ENCODE measurements at places on chromosomes 3 and 15.

- DNase-seq, result no peak
Observed at GRCh38 chr15:39381517-39381916, 199.4 kb upstream of the THBS1 start.

GRCh38 chr3:171470714-171471227 is 10.6 kb upstream of the TNIK start:
- DNase-seq, result no peak

DNA sequence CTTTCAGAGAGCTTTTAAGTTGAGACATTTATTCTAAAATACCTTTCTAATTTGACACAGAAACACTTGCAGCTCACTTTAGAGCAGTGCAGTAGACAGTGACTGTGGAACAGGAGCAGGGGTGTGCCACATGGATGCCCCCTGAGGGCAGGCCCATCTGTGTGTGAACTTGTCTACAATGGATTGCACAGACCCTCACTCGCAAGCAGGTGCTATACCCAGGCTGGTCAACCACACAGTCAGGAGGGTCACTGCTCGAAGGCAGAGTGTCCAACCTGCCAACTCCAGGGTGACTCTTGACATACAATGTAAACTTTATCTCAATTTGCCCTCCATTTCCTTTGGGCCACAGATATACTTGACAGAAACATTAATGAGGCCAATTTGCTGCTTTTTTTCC is 437.2 kb downstream of the EPHB1 start:
- DNase-seq, result no peak

GRCh38 chr3:108089579-108089978 is 1.3 kb downstream of the CD47 start:
- DNase-seq, result no peak

- DNase-seq, result no peak
Observed at GRCh38 chr15:78170848-78171773, 21.9 kb downstream of the IDH3A start.

DNA sequence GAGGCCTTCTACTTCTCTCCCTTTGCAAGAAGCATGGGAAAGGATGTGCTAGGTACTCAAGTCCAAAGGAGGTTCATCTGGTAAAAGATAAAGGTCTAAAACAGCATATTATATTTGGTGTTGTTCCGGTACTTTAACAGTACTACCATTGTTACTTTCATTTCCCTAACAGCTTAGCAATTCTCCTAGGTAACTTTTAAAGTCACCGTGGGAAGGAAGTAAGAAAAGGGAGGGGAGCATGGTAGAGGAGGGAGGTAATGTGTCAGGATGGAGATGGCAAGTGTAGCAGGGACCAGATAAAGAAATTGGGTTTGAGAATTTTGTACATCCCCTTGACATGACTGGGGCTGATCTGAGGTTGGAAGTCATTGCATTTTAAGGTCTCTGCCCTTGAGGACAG is 89.4 kb upstream of the SKOR1 start:
- no peak for DNase-seq

DNA sequence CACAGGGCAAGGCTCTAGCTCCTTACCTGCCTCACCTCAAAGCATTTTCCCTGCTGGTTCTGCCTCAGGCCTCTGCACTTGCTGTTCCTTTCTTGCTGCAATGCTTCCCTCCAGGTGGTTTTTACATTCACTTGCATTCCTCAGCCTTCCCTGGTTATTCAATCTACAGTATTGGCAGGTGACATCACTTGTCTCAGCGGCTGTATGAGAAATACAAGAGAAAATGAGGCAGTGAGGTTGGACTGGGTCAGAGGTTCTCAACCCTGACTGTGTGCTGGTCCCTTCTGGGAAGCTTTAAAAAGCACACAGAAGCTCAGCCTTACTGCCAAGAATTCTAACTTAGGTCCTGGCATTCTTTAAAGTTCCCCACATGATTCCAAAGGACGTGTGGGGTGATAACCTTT is 26.7 kb downstream of the SIAH2 start:
- DNase-seq, result no peak

- DNase-seq, result no peak
Observed at GRCh38 chr3:126257174-126257573, 76.8 kb upstream of the ALDH1L1 start.

GRCh38 chr15:48954538-48954937 is 9.2 kb downstream of the SHC4 start:
- no peak for DNase-seq

GRCh38 chr3:16741103-16741758 is 136.0 kb upstream of the DAZL start:
- DNase-seq, result no peak

DNA sequence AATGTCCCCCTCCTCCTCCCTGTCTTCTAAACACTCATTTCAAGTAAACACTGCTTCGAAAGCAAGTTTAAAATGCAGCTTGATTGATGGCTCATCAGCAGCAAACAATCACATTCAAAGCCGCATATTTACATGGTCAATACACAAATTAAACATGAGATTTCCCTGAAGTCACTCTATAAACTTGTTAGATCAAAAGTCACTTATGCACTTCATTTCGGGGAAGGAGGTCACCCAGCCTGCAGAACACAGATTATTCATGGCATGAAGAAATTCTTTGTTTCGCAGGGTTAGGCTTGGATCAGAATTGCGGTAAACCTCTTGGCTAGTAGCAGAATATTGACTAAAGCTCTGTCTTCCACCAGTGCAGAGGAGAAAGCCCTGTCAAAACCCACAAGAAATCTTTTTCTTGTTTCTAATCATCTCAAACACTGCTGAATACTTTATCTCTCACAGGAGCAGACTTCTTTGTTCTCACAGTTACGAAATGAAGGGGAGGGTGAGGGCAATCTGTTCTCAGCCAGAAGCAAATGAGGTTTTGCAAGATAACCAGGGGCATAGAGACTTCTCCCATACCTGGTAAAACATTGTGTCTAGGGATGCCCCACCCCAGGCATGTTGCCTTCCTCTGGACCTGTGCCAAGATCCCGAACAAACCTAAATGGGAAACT is 133.3 kb upstream of the CHL1 start:
- DNase-seq, result no peak

- no peak for DNase-seq
Observed at GRCh38 chr15:91136386-91136923, 36.4 kb downstream of the SV2B start.

DNA sequence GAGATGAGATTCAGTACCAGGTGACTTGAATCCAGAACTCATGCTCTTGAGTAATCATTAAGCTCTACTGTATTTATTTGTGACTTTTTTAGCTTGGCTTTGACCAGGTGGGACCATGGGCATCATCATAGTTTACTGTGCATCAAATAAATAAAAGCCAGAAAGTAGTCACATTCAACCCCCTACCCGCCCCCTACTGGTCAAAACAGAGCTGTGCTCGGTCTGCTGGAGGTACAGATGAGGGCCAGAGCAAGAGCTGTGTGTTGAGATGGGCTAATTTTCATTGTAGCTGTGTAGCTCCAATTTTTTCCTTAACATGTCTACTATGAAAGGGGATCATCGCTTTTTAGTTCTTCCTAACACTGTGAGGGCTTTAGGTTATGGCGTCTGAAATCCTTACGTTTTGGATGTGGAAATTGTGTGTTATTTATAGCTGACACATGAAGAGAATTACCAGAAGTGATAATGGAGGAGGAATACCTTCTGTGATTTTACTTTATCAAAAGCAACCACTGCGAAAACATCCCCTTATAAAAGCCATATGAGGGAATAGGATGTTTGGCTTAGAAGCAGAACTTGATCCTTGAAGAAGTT is 375.1 kb downstream of the PTPRG start:
- DNase-seq, result no peak

DNA sequence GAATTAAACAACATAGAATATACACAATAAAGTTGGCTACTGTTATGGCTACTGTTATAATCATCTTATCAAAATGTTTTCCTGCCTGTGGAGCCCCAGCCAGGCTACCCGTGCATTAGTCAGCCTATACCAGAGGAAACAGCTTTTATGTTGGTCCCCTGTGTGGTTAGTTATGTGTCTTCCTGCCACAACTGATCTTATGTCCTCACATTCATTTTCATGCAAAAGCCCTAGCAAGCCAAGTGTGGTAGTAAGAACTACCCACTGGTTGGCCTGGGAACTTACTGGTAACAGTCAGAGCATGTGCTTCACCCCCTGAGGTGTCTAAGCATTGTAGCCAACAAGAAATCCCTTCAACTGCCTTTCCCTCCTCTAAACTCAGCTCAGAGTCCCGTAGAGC is 21.8 kb downstream of the MGLL start:
- no peak for DNase-seq

DNA sequence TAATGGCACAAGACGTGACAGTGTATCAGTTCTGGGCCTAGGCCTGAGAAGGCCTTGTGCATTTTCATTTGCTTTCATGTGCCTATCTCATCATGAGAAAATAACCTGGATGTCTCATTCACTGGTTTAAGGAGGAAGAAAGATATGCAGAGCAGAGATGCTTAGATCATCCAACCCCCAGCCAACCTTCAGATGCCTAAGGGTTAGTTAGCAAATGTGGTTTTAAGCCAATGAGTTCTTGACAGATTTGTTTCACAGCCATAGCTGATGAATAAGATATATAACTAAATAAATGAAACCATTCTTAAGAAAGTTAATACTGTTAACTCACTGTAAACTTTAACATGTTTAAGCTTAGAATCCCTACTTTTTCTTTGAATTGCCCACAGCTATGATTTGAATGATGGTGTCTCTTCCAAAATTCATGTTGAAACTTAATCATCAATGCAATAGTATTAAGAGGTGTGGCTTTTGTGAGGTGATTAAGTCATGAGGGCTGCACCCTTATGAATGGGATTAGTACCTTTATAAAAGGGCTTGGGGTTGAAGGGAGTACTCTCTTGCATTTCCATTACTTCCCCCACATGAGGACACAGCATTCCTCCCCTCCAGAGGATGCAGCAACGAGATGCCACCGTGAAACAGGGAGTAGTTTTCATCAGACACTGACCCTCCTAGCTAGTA is 324.6 kb upstream of the TBC1D5 start:
- no peak for DNase-seq

GRCh38 chr3:5194801-5195509 is 7.4 kb downstream of the EDEM1 start:
- no peak for DNase-seq

- no peak for DNase-seq
Observed at GRCh38 chr3:51970606-51971300, 3.1 kb downstream of the ABHD14B start.

GRCh38 chr15:58773024-58773423 is 1.9 kb downstream of the MINDY2 start:
- DNase-seq, result no peak

DNA sequence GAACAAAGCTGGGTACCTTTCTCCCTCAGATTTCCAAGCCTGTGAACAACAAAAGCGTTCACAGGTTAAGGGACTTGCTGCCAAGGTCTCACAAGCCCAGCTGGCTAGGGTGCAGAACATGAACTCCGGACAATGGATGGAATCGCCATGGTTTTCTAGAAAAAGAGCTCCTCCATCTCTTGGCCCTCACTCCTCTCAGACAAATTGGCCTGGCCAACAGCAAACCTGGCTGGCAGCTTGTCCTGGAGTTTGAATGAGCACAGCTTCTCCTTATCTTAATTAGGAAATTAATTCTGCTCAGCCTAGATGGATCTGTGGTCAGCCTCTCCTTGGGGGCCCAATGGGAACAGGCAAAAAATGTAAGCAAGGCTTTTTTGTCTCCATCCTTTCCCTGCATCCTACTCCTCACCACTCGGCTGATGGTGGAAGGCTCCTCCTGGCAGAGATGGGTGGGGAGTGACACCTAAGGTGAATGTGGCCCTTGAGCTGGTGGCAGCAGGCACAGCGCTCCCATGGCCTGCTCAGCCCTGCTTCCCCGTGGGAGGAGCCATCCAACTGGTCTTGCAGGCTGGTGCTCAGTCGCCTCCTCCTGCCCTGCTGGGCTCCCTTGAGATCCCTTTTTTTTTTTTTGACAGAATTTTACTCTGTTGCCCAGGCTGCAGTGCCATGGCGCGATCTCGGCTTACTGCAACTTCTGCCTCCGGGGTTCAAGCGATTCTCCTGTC is 5.8 kb downstream of the KLHL25 start:
- DNase-seq, result no peak

GRCh38 chr3:155254445-155254844 is 39.0 kb downstream of the STRIT1 start:
- no peak for DNase-seq

DNA sequence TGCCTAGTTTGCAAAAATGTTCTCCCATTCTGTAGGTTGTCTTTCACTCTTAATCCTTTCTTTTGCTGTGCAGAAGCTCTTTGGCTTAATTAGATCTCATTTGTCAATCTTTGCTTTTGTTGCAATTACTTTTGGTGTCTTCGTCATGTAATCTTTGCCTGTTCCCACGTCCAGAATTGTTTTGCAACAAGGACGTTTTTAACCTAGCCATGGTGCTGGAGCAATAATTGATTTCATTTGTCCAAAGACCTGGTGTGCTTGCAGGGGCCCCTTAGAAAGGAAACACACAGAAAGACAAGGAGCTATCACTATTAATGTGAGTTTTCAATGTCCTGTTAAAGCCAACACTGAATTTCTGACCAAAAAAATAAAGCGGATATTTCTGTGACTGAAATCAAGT is 89.1 kb upstream of the GALNT15 start:
- no peak for DNase-seq

GRCh38 chr3:109122690-109123089 is 4.8 kb upstream of the MORC1 start:
- DNase-seq, result no peak

DNA sequence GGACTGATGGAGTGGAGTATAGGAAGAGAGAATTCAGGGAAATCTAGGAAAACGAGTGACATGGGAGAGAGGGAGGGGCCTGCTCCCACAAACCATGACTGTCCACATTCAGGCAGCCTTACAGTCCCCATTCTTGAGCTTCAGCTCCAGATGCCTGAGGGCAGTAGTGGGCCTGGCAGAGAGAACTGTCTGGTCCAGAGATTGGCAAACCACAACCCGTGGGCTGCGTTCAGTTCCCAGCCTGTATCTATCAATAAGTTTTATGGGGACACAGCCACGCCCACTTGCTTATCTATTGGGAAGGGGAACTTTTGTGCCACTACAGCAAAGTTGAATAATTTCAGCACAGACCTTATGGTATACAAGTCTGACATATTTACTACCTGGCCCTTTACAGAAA is 63.8 kb downstream of the SLCO2A1 start:
- no peak for DNase-seq

- DNase-seq, result no peak
Observed at GRCh38 chr3:100761211-100761942, 52.1 kb downstream of the TFG start.

DNA sequence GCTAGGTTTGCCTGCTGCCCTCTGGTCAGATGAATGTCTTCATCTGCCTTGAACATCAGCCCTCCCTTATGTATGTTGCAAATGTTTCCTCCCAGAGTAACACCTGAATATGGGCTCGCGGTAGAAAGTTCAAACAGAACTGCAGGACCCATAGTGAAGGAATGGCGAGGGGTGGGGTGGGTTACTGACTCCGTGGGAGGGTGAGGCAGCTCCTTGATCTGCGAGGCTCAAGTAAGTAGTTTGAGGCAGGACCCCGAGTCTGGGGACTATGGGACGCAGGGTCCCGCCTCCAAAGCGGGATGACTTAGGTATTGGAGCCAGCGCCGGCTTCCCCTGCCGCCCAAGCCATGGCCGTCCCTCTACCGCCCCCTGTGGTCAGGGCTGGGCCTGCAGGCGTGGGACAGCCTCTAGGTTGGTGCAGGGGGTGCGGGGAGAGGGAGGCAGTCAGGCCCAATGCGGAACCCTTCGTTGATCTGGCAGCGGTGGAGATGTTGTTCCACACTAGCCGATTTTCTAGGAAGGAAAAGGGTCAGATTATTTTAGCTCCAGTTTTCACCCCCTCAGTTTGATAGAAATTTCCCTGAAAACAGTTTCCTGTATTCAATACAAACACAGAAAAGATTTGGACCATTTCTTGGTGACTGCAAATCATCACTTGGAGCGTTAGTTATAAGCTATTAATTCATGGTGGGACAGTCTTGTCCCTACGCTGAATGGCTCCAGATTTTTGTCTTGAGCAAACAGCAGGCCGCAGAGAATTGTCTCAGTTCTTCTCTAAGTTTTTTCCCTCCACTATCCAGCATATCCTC is 72.3 kb downstream of the CORO2B start:
- DNase-seq, result no peak
